ENCODE measurements at places on chromosomes 5 and 9. TPM values are rescaled to one million over a fixed set of nuclear protein-coding genes. Genes with fewer than 3 reads are reported as not detected.

Gene SPINK13
- total RNA-seq, result not detected

Gene SEMA6A
- total RNA-seq, result 0.54 TPM

DNA sequence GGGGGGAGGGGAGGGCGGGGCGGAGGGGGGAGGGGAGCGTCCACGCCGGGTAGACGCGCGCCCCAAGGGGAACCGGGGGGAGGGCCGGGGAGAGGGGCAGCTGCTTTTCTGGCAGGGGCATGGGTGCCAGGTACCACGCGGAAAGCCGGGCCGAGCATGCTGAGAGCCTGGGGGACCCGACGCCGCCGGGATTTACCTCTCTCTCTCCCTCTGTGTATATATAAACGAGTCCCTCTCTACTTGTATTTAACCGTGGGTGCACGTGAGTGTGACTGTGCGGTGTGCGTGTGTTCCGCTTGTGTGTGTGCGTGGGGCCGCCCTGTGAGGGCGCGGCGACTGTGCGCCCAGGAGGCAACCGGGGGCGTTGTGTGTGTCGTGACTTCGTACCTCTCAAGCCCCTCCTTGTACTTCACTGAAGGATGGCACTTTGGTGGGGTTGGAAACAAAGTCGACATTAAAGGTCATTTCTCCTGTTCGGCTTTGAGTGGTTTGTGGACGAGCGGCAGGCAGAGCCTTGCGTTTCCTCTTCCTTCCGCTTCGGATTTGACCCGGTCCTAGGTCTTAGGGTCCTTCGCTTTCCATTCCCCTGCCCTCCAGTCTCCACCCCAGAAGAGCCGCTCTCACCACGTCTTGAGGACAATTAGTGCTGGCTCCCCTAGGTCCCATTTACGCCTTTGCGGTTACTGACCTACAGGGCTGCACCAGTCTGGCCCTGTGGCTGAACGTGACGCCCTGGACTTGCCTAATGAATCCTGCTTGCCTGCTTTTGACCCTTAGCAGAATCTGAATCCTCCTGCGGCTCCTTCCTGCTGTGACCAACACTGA, 36.2 kb upstream of the TTC1 start:
- no peak for DNase-seq
- no peak overlapping the region for H3K27ac ChIP-seq
- H3K4me1 ChIP-seq, result no peaks in the 10 kb centered on the region

DNA sequence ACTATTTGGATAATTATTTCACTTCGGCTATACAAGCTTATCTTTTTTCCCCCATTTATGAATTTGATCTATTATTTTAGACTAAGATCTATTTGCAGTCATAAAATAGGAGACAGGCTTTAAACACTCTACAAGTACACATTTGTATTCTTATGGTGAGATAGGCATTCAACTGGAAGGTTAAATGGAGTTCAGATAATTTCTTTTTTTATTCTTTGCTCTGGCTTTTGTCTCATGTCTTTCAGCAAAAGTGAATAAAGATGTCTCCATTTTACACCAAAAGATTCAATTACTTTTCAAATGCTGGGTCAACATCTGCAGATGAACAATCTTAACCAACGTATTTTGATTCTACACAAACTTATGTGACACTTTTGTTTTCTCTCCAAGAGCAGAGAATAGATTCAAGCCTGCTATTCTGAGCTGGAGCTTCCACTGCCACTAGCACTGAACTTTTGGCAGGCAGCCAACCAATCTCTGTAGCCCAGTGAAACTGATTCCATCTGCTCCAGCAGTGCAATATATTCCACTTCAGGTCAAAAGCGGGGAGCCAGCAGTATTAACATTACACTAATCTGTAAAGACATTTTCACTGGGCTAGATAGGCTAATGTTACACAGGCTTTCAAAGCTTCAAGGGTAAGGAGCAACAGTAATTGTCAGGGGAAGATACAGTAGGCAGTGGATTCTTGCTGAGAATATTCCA, 452.0 kb upstream of the ZNF608 start:
- no peak for DNase-seq
- no peaks in the 10 kb centered on the region for H3K27me3 ChIP-seq
- H3K36me3 ChIP-seq, result no peaks in the 10 kb centered on the region

GRCh38 chr9:122342323-122343050, 28.3 kb upstream of the PTGS1 start:
- no peaks in the 10 kb centered on the region for H3K36me3 ChIP-seq
- no peak for DNase-seq
- H3K27ac ChIP-seq, result no peak overlapping the region
- H3K4me3 ChIP-seq, result no peak overlapping the region
- H3K4me1 ChIP-seq, result peaks cover 2% of the 10 kb centered on the region
- H3K27me3 ChIP-seq, result no peaks in the 10 kb centered on the region

DNA sequence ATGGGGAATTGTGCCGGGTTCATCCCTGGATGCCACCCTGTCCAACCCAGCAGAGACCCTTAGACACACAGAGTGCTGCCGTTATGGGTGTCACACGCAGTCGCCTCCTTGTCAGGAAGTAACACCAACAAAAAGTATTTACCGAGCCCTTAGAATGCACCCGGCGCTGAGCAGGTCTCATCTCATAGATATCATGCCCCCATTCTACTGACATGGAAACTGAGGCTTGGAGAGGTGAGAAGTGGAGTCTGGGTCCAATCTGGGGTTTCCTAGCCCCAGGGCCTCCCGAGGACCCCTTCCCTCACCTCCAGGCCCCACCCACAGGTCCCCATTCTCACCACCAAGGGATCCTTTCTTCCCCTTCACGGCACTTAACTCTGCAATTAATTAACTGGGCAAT, 36.8 kb upstream of the BARHL1 start:
- H3K4me1 ChIP-seq, result no peaks in the 10 kb centered on the region
- H3K27ac ChIP-seq, result no peak overlapping the region
- no peaks in the 10 kb centered on the region for H3K27me3 ChIP-seq
- no peak for DNase-seq

- no peak overlapping the region for H3K4me3 ChIP-seq
- no peaks in the 10 kb centered on the region for H3K27me3 ChIP-seq
- H3K27ac ChIP-seq, result no peak overlapping the region
- DNase-seq, result no peak
- H3K4me1 ChIP-seq, result no peaks in the 10 kb centered on the region
These were observed 73.6 kb upstream of the HSPA9 start for GRCh38 chr5:138648841-138649240.

- no peak overlapping the region for H3K27ac ChIP-seq
- DNase-seq, result no peak
- H3K27me3 ChIP-seq, result no peaks in the 10 kb centered on the region
These were observed 13.1 kb upstream of the NFIB start for GRCh38 chr9:14327036-14327435.

All from Panc1 (cell line).